ENCODE measurements at places on chromosomes 11 and 22. TPM values are rescaled to one million over a fixed set of nuclear protein-coding genes. Genes with fewer than 3 reads are reported as not detected.
A peak's percentile ranks its signal among the peaks of the same experiment; 100 is the strongest.

DNA sequence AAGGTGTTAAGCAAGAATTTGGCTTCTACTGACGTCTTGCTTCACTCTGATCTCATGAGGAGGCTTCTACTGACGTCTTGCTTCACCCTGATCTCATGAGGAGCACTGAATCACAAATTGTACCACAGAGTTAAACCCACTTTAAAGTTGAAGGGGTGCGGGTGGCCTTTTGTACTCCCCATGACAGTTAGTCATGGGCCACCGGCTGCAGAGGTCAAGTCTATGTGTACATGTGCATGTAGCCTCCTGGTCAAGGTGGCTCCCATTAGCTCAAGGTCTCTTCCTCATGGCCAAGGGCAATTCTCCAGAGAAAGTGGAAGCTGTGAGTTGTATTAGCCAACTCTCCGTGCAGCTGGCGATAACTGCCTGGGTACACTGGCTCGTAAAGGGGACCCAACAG, 23.1 kb upstream of the FZD4 start:
- no peak for DNase-seq

GRCh38 chr22:28819253-28820096, 19.1 kb upstream of the XBP1 start:
- DNase-seq: peak; percentile 71

- DNase-seq: no peak
Measured at GRCh38 chr22:50186761-50187523, 1.2 kb downstream of the TRABD start.

- no peak for DNase-seq
Measured at GRCh38 chr11:110874437-110875030, 162.3 kb upstream of the ARHGAP20 start.

The APOA5 gene
- total RNA-seq: not detected

The MMP26 gene
- not detected for total RNA-seq

DNA sequence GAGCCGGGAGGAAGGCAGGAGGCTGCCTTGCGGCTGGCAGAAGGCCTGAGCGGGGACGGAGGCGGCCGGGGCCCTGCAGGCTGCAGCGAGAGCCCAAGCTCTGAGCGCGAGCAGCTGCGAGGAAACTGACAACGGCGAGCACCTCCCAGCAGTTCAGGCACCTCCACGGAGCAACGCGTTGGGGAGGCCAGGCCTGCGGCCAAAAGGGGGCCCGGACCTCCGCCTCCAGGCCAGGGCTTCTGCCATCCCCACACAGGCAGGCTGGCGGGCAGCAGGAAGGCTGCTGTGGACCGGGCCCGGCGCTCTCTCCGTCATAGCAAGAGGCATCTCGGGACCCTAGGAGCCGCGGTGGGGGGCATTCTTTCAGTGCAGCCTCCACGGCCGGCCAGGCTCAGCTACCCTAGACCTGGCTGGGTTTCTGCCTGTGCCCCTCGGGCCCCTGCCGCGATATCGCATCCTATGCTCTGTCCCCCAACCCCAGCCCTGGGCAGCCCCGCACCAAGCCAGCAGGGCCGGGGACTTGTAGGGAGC, 22.9 kb upstream of the SLC22A12 start:
- DNase-seq: no peak

The RAB6A gene
- 102 TPM for total RNA-seq

The CDC42EP2 gene
- 13.4 TPM for total RNA-seq

DNA sequence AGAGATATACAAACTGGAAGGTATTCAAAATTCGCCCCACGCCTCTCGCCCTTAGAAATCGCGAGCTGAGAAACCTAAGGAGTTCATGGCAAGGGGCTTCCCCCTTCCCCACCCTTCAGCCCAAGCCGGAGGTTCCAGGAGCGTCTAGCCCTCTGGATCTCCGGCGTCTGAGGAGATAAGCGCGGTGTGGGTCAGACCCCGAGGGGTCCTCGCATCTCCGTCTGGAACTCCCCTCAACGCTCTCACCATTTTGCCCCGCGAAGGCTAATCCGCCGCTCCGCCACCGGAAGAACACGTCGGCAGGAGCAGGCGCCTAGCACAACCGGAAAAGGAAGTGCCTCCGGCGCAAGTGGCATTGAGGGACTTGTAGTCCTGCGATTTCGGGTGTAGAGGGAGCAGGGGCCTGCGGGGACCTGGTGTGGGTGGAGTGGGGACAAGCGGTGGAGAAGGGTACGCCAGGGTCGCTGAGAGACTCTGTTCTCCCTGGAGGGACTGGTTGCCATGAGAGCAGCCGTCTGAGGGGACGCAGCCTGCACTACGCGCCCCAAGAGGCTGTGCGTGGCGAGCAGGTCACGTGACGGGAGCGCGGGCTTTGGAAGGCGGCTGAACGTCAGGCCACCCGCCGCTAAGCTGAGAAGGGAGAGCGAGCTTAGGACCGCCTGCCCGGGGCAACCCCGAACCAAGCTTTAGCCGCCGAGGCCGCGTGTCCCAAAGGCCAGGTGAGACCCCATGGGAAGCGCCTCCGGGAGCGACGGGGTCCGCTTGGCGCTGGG, at the start of the genes FEN1 and TMEM258:
TSS of gene FEN1 (plus strand) at position 602 of the 773 bp plus-strand sequence. CDS start 2,451 bp downstream, outside the sequence.
TSS of gene TMEM258 (minus strand) at position 290 of the 773 bp plus-strand sequence. CDS start at position 249, 41 bp downstream.
- peak; percentile 92 for DNase-seq

- DNase-seq: no peak
Measured at GRCh38 chr11:92391364-92391763, 166.7 kb downstream of the FAT3 start.

The TOM1 gene
- 85.6 TPM for total RNA-seq

GRCh38 chr11:125069796-125070195, 6.7 kb downstream of the SLC37A2 start:
- no peak for DNase-seq

DNA sequence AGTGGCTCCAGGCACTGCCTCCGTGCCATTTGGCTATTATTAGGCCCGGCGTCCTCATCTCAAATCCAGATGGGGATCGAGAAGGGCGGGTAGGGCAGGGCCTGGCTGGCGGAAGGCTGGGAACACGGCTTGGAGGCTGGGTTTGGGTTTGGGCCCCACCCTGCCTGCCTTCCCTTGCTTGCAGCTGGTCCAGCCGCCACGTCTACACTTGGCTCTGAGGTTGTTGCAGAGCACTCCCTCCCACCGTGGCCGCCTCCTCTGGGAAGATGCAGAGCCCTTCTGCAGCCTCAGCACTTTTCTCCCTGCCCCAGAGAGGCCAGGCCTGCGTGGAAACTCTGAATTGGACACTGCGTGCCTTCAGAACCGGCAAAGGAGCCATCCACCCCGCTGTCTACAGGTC, 5.2 kb upstream of the SMTN start:
- DNase-seq: no peak

- no peak for DNase-seq
Measured at GRCh38 chr11:117230999-117231841, 653 bp downstream of the PCSK7 start.

DNA sequence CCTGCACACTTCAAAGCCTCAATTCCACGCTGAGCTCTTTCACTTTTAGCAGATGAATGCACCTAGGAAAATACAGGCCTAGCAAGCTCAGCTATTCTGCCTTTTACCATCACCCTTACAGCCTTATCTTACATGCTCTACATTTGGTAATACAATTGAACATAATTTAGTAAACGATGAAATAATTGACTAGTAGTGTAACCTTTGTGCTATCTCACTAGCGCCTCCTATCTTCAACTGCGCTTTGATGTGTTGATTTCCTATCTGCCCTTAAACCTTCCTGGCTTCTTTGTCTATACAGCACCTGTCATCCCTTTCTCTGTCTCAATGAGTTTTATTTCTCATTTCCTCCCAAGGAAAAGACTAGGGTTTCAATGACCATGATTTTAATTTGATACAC, 149.7 kb downstream of the LRRC4C start:
- DNase-seq: no peak

- no peak for DNase-seq
Measured at GRCh38 chr11:95487391-95487790, 256.4 kb upstream of the SESN3 start.

DNA sequence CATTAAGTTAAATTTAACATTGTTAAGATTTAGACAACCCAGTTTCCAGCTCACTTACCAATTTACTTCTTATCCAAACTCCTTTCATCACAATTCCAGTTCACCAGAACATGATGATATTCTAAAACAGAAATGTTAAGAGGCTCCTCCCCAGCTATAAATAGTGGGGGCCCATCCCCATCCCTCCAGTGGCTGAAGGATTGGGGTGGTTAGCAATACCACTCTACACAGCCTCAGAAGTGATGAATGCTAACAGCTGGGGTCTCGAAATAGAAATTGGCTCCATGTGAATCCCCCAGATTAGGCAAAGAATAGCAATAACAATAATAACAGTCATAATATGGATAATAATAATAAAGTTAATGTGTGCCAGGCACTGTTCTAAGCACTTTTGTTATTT, 97.9 kb upstream of the NCAM1 start:
- no peak for DNase-seq

DNA sequence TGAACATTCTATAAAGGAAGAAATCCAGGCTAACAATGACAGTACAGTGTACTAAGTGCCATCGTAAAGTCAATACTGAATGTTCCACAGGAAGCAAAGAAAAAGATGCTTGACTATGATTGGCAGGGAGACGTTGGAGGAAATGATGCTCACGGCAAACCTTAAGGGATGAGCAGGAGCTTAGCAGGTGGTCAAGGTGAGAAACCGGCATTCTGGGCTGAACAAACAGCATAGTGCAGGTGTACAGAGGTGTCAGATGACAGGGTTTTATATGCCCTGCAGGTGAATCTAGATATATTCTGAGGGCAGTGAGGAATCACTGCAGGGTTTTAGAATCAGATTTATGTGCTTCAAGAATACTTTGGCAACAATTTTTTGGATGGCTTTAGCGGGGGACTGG, 85.3 kb upstream of the HEPHL1 start:
- no peak for DNase-seq

The DNAJB7 gene
- not detected for total RNA-seq

DNA sequence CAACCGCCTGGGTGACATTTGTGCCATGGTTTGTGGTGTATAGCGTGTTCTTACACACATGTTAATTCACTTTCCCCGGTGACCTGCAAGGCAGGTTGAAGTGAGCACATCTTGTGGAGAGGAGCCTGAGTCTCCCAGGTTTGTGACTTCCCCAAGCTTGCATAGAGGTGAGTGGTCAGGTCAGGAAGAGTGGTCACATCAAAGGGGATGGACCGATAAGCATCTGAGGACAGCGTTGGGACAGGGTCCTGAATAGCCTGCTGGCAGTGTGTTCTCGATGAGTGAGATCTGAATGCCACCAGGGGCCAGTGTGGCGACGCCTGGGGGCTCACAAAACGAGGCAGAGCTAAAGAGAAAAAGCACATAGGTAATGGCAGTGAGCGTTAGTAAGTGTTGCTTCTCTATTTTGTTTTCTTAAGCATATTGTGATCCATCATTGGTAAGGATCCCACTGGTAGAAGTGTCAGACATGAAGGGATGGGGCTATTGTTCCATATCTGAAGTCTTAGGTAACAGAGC, 154.6 kb downstream of the GRIK4 start:
- no peak for DNase-seq

The MS4A3 gene
- not detected for total RNA-seq

The HOATZ gene
- total RNA-seq: not detected

The GGTLC2 gene
- not detected for total RNA-seq

The MIOX gene
- total RNA-seq: not detected

The FAT3 gene
- 0.66 TPM for total RNA-seq

DNA sequence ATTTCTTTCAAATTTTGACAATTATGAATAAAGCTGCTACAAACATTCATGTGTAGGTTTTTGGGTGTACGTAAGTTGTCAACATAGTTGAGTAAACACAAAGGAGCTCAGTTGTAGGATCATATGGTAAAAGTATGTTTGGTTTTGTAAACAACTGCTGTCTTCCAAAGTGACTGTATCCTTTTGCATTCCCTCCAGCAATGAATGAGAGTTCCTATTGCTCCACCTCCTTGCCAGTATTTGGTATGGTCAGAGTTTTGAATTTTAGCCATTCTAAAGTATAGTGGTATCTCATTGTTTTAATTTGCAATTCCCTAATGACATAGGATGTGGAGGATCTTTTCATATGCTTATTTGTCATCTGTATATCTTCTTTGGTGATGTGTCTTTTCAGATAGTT, 28.0 kb upstream of the PHOX2A start:
- DNase-seq: no peak

DNA sequence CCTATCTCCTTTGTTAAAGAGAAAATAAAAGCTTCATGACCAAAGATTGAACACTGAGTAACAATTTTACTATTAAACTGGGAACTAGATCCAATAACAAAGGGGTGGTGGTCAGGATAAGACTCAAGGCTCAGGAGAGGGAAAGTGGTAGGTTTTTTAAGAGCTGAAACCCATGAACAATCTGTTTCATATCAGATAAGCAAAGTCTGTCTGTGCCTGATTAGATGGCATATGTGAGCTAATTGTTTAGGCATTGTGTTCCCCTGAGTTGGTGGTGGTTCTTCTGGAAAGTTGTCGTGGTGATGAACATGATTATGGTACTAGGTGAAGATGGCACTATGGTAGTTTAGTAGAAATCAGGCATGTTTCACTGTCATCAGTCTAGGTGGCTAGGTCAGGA, 24.4 kb downstream of the USP47 start:
- DNase-seq: no peak

DNA sequence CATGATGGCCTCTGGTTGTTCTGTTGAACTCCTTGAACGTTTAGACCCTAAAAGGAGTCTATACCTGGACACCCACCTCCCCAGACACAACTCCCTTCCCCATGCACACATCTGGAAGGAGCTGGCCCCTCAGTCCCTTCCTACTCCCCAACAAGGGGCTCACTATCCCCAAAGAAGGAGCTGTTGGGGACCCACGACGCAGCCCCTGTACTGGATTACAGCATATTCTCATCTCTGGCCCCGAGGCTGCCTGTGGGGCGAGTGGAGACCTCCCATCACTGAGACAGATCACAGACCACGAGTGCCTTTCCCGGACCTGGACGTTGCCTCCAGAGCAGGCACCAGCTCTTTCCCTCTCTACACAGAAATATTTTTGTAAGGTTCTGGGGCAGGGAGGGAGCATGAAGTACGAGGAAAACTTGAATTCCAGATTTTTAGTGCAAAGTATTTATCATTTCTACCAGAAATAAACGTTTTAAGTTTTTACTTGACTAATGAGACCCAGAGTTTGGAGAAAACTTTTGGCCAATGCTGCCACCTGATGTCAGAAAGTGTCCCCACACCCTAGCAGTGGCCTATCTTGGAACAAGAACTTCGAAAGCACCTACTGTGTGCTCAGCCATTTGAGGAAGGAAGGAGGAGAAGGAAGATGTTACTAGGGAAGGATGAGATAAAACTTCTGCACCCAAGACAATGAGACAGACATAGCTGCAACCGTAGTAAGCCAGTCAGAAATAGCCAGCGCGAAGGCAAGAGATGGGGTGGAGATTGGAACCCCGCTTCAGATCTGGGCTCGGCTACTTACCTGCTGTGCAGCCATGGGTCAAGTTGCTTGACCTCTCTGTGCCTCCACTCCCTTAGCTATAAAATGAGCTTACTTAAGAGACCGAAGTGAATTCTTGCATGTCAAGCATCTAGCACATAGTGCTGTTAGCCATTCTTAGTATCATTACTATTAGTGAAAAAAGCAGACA, 10.2 kb upstream of the POU2F3 start:
- no peak for DNase-seq

DNA sequence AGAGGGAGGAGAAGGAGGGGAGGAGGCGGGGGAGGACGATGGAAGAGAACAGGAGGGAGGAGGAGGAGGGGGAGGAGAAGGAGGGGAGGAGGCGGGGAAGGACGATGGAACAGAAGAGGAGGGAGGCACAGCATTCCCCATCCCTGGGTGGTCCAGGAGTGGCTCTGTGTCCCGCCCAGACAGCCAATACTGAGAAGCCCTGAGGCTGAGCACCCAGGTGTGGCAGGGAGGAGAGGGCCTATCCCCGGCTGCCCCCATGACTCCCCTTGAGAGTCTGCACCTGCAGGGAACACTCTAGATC, 717 bp downstream of the MRGPRE start:
- DNase-seq: no peak
